ENCODE measurements at places on chromosomes 16 and 17. TPM values are rescaled to one million over a fixed set of nuclear protein-coding genes. Genes with fewer than 3 reads are reported as not detected.

Gene IL17C
- not detected for polyA plus RNA-seq

Gene CCL4
- 1.3 TPM for polyA plus RNA-seq

Gene HBA2
- 1.1 TPM for polyA plus RNA-seq

Gene TRAPPC2L
- 104 TPM for polyA plus RNA-seq
